ENCODE measurements at places on chromosomes 5 and 9. TPM values are rescaled to one million over a fixed set of nuclear protein-coding genes. Genes with fewer than 3 reads are reported as not detected.

DNA sequence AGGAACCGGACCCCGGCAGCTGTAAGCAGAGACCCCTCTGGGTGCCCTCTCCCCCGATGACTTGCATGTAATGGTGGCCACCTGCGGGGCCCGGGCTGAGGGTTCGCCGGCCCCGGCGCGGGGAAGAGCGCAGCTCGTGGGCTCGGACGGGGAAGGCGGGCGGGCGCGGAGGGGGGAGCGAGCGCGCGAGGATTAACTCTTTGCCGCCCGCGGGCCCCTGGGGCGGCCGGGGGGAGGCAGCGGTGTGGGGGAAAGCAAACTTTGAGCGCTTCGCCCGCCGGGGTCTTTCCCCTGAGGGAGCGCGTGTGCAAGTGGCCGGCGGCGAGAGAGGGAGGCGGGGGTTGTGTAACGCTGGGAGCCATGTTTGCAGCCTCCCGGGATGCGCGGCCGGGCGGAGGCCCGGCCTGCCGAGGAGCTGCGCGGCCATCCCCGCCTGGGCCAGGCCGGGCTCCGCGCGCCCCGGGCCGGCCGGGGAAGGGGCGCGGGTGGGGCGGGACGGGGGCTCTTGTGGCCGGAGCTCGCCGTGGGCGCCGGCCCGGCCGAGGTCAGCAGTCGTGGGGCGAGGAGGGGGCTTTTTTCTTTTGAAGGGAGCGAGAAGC is 547 bp downstream of the ANP32B start:
- peak; percentile 65 for DNase-seq
- no peaks in the 10 kb centered on the region for H3K27me3 ChIP-seq
- no peak overlapping the region for H3K4me3 ChIP-seq
- peak overlapping the region; percentile 85 for H3K27ac ChIP-seq
- no peaks in the 10 kb centered on the region for H3K36me3 ChIP-seq

GRCh38 chr5:42807722-42808447 is 3.8 kb downstream of the SELENOP start:
- H3K4me1 ChIP-seq, result no peaks in the 10 kb centered on the region
- no peaks in the 10 kb centered on the region for H3K36me3 ChIP-seq
- H3K27me3 ChIP-seq, result no peaks in the 10 kb centered on the region
- DNase-seq, result no peak

DNA sequence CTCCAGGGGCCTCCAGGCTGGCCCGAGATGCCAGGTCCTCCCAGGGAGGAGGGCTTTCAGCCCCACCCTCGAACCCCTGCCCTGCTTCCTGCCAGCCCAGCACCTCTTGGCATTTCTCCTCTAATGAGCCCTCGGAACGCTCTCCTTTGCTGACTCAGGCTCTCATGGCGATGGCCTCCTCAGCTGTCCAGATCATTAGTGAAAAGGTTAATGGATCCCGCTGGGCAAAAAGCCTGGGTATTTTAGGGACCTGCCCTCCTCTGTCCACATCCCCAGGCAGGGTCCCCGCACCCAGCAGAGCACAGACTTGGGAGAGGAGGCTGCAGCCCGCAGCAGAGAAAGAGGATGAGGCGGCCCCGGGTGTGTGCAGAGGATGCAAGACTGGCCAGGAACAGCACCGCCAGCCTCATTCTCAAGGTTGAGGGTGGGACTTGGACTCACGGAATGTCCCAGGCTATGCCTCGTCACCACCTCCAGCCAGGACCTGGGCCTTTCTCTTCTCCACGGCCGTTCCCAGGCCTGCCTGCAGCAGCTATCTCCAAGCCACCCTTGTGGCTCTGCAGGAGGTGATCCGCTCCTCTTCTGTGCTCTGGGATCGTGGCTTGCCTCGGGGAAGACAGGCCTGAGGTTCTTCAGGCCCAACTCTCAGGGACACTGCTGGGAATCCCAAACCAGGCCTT is 23.0 kb upstream of the ADAMTS2 start:
- no peaks in the 10 kb centered on the region for H3K4me1 ChIP-seq
- H3K4me3 ChIP-seq, result no peak overlapping the region
- DNase-seq, result no peak
- H3K36me3 ChIP-seq, result no peaks in the 10 kb centered on the region
- H3K27ac ChIP-seq, result no peak overlapping the region

DNA sequence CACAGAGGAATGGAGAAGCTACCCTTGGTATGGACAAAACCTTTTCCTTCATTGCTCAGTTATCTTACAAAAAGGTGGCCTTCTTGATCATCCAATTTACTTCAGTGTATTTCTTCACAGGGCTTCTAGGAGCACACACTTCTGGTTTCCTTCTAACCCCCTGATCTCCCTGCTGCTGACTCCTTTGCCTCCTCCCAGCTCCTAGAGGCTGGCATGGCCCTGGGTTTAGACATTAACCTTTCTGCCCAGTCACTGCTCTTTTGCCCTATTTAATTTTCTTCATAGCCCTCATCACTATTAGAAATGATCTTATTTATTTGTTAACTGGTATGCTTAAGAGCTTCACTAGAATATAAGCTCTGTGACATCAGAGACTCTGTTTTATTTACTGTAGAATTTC is 63.2 kb downstream of the ANKRD55 start:
- no peak overlapping the region for H3K4me3 ChIP-seq
- peaks cover 9% of the 10 kb centered on the region for H3K4me1 ChIP-seq
- no peaks in the 10 kb centered on the region for H3K36me3 ChIP-seq
- no peak overlapping the region for H3K27ac ChIP-seq
- H3K27me3 ChIP-seq, result no peaks in the 10 kb centered on the region

DNA sequence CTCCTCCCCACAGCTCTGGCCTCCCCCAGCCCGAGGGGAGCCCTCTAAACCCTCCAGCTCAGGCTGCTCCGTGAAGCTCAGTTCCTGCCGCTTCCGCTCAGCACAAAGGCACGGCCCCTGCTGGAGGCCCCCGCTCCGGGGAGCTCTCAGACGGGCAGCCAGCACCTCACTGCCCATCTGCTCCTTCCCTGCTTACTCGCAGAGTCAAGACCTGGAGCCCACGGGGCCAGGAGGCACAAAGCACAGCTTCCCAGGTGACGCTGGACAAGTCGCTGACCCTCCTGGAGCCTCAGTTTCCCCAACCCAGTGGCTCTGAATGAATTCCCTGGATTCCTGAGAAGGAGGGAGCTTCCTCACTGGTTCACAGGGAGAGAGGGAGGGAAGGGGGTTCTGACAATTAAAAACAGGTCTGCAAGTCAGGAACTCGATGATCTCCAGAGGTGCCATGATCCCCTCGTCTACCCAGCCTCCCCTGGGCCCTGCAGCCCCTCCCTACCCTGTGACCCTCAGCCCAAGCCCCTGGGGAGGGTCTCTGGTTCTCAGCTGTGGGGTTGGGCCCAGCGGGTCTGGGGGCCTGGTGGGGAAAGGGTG is 36.2 kb downstream of the VAV2 start:
- DNase-seq, result no peak
- H3K4me1 ChIP-seq, result peaks cover 13% of the 10 kb centered on the region
- H3K27me3 ChIP-seq, result no peaks in the 10 kb centered on the region
- no peak overlapping the region for H3K27ac ChIP-seq
- H3K4me3 ChIP-seq, result no peak overlapping the region
- H3K36me3 ChIP-seq, result no peaks in the 10 kb centered on the region

DNA sequence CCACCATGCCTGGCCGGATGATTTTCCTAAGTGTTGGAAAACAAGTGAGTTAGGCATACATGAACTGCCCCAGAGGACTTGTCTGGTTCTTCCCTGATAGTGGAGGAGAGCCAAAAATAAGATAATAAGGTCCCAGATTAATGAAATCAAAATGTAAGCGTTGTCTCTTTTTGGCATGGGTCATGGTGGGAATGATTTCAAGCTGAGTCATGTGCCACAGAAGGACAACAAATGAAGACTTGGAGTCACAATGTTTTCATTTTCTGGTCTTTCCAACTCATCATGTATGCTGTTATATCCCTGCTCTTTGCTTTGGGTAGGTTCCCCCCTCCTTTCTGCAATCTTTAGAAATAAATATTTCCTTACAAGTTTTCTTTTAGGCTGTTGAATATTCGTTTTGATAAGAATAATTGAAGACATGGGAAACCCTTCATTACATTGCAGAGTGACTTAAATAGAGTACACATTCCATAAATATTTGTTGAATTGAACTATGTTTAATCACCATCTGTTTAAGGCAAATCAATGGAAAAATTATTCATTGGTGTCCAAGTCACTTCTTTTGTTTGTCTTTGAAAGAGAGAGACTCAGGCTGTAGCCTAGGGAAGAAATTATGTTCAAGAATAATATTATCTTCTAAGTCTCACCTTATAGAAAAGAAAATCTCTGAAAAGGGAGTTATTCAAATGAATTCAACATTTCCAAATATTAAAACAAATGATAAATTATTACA is 196.3 kb downstream of the CSNK1G3 start:
- no peaks in the 10 kb centered on the region for H3K36me3 ChIP-seq
- H3K4me1 ChIP-seq, result no peaks in the 10 kb centered on the region
- no peak overlapping the region for H3K4me3 ChIP-seq
- no peaks in the 10 kb centered on the region for H3K27me3 ChIP-seq

DNA sequence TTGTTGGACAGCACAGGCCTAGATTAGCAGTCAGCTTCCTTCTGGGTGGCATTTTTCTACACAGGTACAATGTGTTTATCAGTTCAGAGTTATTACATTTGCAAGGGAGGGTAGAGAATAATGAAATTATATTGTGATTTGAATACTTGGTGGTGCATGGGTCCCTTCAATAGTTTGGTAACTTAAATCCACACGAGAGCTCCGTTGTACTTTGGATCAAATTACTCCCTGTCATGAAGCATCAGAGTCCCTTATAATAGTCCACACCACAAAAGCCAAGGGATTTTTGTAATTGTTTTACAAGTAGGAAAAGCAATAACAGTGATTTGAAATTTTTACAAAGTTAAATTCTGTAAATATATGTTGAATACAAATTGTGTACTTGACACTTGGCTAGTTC is 552.4 kb downstream of the PDE4D start:
- no peak for DNase-seq
- H3K27ac ChIP-seq, result no peak overlapping the region
- no peak overlapping the region for H3K4me3 ChIP-seq
- no peaks in the 10 kb centered on the region for H3K4me1 ChIP-seq
- no peaks in the 10 kb centered on the region for H3K36me3 ChIP-seq
- no peaks in the 10 kb centered on the region for H3K27me3 ChIP-seq

GRCh38 chr5:136064510-136064909 is 35.7 kb downstream of the TGFBI start:
- no peak overlapping the region for H3K27ac ChIP-seq
- H3K4me3 ChIP-seq, result no peak overlapping the region
- no peaks in the 10 kb centered on the region for H3K27me3 ChIP-seq

The GKAP1 gene
- 12.2 TPM for total RNA-seq

The TSSK1B gene
- total RNA-seq, result not detected

The HRH2 gene
- total RNA-seq, result 4.0 TPM

The ENC1 gene
- 0.84 TPM for total RNA-seq

The IDNK gene
- 10.2 TPM for total RNA-seq

The RASEF gene
- not detected for total RNA-seq

Measured in CD4-positive, alpha-beta memory T cell (primary cell).